ENCODE measurements at places on chromosomes 3 and 15.

DNA sequence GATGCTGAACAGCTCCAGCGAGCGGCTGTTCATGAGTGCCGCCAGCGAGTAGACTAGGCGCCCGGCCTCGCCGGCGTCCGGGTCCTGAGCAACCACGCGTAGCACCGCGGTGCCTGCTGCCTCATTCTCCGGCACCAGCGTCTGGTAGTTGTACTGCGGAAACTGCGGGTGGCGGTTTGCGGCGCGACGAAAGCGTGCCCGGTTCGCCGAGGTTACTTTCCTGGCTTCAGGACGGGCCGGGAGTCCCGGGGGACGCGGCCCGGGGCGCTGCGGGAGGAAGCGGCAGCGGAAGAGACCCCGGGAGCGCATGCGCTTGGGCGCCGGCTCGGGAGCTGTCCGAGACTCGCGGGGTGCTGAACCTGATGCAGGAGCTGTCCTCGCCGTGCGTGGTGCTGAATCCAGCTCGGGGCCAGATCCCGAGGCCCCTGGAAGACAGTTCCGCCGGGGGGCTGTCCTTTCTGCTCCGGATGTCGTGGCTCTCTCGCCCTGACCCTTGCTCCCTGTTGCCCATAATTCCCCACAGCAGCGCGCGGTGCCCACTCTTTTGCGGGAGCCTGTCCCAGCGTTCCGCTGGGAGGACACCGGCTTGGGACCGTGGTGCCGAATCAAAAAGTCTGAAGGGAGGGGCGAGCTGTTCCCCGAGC lies 1.1 kb downstream of the CELSR3 start:
- no peak for DNase-seq

DNA sequence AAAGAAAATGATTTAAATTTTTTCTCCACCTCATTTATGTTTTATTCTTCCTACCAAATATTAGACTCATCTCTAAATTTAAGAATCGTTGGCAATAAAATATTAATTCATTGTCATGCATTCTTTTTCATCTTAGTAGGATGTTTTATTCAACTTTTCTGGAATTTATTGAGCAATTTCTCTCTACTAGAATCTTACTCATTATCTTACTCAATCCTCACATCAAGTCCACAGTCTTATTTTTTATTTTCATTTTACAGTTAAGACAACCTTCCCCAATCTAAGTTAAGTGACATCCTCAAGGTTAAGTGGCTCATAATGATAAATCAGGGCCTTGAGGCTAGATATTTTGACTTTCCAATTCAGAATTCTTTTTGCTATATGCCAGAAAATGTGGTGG lies 15.9 kb upstream of the ALDH1A2 start:
- no peak for DNase-seq

GRCh38 chr3:179973931-179974361 lies 62.8 kb downstream of the PEX5L start:
- peak; percentile 93 for DNase-seq

DNA sequence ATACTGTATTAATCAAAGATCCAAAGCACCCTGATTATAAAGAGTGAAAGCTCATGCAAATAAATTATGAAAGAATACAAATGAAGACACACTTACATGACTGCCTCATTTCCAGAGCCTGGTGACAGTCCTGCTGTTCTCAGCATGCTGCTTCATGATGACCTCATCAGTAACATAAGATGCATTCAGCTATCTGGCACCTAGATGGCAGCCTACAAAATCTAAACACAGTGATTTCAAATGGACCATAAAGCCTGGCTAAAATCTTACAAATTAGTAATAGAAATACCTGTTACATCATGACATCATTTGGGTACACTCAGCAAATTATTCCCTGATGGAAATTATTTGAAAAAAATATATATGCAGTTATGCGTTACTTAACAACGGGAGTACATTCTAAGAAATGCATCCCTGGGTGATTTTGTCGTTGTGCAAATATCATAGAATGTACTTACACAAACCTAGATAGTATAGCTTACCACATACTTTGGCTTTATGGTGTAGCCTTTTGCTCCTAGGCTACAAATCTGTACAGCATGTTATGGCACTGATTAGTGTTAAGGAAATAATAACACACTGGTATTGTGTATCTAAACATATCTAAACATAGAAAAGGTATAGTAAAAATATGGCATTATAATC lies 207.2 kb downstream of the EPHA3 start:
- peak; percentile 77 for DNase-seq

DNA sequence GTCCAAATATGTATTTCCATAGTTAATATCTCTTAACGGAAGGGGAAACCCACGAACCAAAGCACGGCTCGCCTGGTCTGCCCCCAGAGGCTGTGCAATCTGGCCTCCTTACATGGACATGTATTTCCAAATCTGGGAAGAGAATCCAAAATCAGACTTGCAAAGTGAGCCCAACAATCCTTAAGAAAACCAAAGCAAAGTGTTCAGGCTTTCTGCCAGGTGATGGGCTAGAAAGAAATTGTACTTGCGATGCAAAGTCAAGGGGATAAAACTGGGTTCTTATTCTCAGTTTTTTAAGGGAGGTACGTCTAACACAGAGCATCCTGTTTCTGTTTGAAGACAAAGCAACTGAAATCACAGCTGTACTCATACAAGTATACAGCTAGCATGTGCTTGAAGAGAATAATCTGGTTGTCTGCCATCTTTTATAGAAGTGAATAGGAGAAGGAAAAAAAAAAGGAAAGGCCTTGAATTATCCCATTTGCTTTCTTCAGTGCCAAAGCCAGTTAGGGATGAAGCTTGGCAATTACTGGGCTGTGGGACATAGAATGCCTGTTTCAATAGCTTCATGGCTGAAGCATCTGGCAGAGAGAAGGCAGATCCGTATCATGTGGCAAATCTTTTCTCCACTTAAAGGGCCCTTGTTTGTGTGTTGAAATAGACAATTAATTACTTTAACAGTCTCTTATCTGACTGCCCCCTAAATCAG lies 48.4 kb downstream of the LRIG1 start:
- peak; percentile 94 for DNase-seq

GRCh38 chr3:87236093-87236492 lies 9.0 kb downstream of the CHMP2B start:
- DNase-seq, result no peak

DNA sequence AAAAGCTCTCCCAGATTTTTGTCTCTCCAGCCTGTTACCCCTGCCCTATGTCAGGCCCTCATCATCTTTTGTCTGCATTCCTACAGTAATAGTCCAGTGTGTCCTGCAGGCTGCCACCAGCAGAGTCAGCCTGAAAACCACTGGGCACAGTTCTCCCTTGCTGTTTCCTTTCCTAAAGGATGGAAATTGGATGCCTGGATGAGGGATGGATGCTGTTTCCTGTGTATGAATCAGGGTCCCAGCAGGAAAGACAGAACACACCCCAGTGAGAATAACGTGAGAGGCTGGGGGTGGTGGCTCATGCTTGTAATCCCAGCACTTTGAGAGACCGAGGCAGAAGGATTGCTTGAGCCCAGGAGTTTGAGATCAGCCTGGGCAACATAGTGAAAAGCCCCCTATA lies 3.3 kb upstream of the SNX33 start:
- DNase-seq, result no peak

DNA sequence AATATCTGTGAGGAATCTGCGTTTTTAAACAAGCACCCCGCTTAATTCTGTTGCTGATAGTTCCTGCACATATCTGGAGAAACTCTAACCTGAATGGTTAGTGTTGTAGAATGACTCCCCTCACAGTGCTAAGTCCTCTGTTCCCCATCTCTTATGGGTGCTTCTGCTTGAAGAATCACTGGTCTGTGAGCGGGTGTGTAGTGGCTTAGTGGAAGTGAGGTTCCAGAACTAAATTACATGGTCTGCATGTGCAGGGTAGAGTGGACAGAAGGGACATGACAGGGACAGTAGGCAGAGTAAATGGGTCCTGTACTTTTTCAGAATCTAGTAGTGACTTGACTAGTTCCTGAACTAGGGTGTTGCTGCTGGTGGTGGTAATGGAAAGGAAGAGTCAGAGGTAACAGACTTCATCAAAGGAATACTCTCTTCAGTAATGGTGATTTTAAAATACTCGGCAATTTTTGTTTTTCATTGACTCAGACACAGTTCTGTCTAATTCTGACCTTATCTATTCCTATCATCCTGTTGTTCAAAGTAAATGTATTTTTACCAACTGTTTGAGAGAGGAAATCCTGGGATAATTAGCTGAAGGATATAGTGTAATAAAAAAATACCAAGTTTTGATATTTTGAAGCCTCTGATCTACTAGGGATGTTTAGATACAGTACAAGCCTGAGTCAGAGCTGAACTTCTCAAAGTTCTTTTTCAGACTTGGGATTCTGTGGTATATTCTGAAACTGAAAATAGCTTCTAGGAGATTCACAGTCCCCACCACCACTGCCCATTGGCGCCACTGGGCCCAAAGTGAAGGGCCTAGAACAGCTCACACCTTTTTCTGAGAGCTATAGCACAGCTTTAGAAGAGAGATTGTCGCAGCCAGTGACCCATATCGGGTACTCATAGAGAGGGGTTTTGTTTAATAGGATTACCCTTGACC lies 55.5 kb downstream of the FNDC3B start:
- DNase-seq, result no peak

- peak; percentile 14 for DNase-seq
Observed at GRCh38 chr3:38454178-38454883, 641 bp downstream of the ACVR2B start.

GRCh38 chr3:126986001-126986400 lies 3.1 kb downstream of the PLXNA1 start:
- DNase-seq, result no peak

GRCh38 chr3:177364236-177364635 lies 167.0 kb upstream of the TBL1XR1 start:
- no peak for DNase-seq

GRCh38 chr15:78360958-78361718 lies 21.0 kb downstream of the CRABP1 start:
- DNase-seq, result peak; percentile 23

GRCh38 chr3:77835921-77836320 lies 796.0 kb downstream of the ROBO2 start:
- DNase-seq, result no peak

- no peak for DNase-seq
Observed at GRCh38 chr3:70421506-70421905, 109.1 kb upstream of the MDFIC2 start.

DNA sequence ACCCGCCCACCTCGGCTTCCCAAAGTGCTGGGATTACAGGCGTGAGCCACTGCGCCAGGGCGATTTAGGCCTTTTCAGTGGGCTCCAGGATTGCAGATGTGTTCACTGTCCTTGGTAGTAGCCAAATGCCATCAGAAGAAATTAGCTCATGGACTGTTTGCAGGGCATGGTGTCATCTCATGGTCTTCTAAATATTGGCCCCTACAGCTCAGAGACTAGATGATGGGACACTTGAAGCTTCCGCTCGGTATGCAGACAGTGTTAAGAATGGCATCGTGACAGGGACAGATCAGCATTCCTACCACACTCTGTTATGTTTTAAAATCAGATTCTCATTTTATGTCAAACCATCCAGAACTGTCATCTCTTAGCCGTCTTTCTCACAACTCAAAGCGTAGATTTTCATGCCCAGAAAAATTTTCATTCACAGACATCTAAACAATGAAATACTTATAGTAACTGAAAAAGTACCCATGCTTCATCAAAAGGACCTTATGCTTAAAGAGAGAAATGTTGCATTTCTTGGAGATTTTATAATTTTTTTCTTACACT lies 24.9 kb downstream of the SLCO3A1 start:
- DNase-seq, result no peak

DNA sequence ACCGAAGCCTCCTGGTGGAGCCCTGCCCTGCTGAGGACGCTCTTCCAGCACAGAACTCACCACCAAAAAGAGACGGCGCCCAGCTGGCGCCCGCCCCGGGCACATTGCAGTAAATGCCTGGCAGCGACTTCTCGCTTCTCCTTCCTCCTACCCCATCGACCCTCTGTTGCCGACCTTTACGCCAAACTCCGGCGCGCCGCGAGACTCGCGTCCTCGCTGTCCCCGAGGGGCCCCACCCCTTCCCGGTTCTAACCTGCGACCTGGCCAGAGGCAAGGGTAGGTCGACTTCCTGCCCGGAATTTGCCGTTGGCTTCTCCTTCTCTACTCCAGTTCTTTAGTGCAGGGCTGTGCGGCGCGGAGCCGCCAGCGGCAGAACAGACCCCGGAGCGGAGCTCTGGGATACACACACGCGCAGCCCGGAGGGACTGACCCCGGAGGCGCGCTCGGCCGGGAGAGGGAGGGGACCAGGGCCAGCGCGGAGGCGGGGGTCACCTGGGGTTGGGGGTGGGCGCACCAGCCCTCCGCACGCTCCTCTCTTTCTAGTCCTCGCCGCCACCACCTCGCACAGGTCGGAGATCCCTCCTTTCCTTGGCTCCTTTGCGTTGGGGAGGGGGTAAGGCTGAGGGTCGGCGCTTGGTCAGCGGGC lies 226.6 kb upstream of the AZI2 start:
- DNase-seq, result no peak

- no peak for DNase-seq
Observed at GRCh38 chr3:24714436-24714835, 219.8 kb upstream of the THRB start.

- no peak for DNase-seq
Observed at GRCh38 chr3:189820365-189820720, 189.2 kb downstream of the TP63 start.

DNA sequence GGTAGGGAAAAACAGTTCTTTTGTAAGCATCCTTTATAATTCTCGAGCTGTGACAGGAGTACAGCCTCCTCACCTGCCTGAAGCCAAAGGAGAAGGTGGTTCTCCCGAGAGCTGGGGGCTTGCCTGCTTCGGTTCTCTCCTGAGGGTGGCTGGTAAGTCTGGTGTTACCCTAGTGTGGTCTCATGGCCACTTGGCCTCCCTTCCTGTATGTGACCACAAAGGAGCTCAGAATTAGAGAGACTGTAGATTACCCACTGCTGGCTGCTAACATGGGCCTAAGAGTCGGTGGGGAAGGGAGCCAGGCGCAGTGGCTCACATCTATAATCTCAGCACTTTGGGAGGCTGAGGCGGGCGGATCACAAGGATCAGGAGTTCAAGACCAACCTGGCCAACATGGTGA lies 12.6 kb downstream of the PDHB start:
- DNase-seq, result no peak

DNA sequence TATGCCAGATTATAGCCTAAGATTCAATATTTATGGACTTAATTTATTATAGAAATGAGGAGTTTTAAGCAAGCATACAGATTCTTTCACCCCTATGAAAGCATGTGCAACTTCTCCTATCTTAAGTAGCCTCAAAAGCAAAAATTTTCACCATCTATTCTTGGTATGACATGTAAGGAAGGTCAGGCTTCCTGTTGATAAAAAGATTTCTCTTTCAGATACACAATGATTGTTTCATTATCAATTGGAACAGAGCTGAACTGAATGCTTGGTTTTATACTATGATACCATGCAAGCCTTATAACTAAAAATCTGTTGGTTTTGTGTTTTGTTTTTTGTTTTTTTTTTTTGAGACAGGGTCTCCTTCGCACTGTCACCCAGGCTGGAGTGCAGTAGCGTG lies 3.9 kb downstream of the GRK7 start:
- DNase-seq, result no peak

Measured in pons (tissue), 1 donor.